ENCODE measurements at places on chromosomes 5 and 9.

GRCh38 chr5:170348137-170348633, 41.0 kb downstream of the KCNMB1 start:
- no peaks in the 10 kb centered on the region for H3K36me3 ChIP-seq
- no peak for DNase-seq
- peaks cover 4% of the 10 kb centered on the region for H3K27me3 ChIP-seq
- H3K27ac ChIP-seq, result no peak overlapping the region
- no peak overlapping the region for H3K4me3 ChIP-seq

DNA sequence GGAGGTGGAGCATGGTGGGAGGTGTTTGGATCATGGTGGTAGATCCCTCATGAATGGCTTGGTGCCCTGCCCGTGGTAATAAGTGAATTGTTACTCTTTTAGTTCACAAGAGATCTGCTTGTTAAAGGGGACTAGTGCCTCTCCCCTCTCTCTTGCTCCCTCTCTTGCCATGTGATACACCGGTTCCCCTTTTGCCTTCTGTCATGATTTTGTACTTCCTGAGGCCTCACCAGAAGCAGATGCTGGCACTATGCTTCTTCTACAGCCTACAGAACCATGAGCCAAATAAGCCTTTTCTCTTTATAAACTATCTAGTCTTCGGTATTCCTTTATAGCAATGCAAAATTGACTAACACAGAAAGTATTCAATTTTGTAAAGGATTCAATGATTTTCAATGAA, 817.1 kb downstream of the TLR4 start:
- DNase-seq, result no peak
- H3K4me1 ChIP-seq, result no peaks in the 10 kb centered on the region
- H3K36me3 ChIP-seq, result no peaks in the 10 kb centered on the region

- DNase-seq, result no peak
- H3K36me3 ChIP-seq, result no peaks in the 10 kb centered on the region
- H3K27me3 ChIP-seq, result no peaks in the 10 kb centered on the region
- H3K27ac ChIP-seq, result no peak overlapping the region
These were observed 205.6 kb downstream of the GAPVD1 start for GRCh38 chr9:125467116-125467740.

GRCh38 chr5:96292582-96293247, 140.3 kb downstream of the PCSK1 start:
- no peak overlapping the region for H3K27ac ChIP-seq
- no peak overlapping the region for H3K4me3 ChIP-seq

DNA sequence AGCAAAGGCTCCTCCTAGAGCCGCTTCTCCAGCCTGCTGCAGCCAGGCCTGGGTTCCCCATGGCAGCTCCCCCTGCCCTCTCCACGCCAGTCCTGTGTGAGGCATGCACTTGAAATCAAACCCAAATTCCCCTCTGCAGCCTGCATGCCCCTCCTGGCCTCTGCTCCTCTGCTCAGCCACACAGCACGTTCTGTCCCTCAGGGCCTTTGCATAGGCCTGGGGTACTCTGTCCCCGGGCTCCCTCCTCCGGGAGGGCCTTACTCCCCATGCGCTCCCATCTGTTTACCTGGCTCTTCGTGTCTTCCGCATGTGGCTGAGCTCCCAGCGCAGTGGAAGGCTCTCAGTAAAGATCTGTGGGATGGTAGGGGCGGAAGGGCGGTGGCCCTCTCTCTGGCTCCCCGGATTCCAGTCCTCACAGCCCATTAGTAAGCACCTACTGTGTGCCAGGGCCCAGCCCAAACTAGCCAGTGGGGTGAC, 203.5 kb upstream of the IER5L start:
- H3K36me3 ChIP-seq, result no peaks in the 10 kb centered on the region
- no peaks in the 10 kb centered on the region for H3K27me3 ChIP-seq
- no peak for DNase-seq
- H3K4me1 ChIP-seq, result peaks cover 11% of the 10 kb centered on the region

GRCh38 chr5:173720953-173721600, 104.6 kb upstream of the BOD1 start:
- H3K4me3 ChIP-seq, result no peak overlapping the region
- H3K27ac ChIP-seq, result peak overlapping the region; percentile 15
- no peaks in the 10 kb centered on the region for H3K36me3 ChIP-seq

GRCh38 chr9:21761309-21761901, 41.0 kb upstream of the MTAP start:
- H3K4me1 ChIP-seq, result no peaks in the 10 kb centered on the region
- no peaks in the 10 kb centered on the region for H3K36me3 ChIP-seq
- DNase-seq, result no peak
- no peak overlapping the region for H3K27ac ChIP-seq

DNA sequence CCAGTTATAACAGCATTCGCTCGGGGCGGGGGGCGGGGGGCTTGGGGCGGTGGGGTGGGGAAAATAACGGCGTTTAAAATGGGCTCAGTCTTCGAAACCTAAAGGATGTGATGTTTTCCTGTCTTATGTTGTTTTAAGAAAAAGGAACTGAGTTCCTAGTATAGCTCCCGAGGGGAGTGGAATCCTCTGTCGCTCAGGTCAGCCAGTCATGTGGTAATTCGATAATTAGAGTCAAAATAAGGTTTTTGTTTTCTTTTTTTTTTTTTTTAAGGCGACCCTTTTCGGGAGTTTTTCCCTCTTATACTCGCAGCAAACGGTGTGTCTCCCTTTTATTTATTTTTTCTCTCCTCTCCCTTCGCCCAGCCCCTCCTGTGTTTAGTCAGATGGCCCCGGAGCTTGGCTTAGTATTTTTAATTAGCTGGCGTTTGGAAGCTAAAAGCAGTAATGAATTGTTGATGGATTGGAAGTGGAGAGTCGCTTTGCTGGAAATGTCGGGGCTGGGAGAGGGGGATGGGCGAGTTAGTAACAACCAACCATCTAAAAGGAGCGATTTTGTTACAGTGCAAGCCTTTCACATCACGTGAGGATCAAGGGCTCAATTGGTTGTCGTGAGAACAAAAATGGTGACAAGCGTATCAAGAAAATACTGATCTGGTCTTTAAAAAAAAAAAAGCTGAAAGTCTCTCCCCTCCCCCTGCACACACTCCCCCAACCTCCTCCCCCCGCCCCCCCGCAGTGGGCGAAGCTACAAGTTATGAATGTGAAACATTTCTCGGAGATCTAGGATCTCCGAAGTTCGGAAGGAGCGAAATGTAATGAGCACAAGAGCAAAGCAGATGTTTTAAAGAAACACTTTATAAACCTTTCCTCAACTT, 714 bp upstream of the ZNF608 start:
- peak; percentile 87 for DNase-seq
- peak overlapping the region; percentile 84 for H3K27ac ChIP-seq
- H3K4me3 ChIP-seq, result peak overlapping the region; percentile 66
- H3K27me3 ChIP-seq, result no peaks in the 10 kb centered on the region

GRCh38 chr5:76547242-76547890, 75.8 kb downstream of the F2RL2 start:
- no peaks in the 10 kb centered on the region for H3K4me1 ChIP-seq
- H3K27me3 ChIP-seq, result no peaks in the 10 kb centered on the region
- DNase-seq, result no peak
- no peak overlapping the region for H3K4me3 ChIP-seq
- no peak overlapping the region for H3K27ac ChIP-seq

- no peaks in the 10 kb centered on the region for H3K27me3 ChIP-seq
- no peaks in the 10 kb centered on the region for H3K36me3 ChIP-seq
- DNase-seq, result no peak
- H3K27ac ChIP-seq, result no peak overlapping the region
These were observed 497.9 kb downstream of the ARHGEF28 start for GRCh38 chr5:74123929-74124328.

- no peaks in the 10 kb centered on the region for H3K27me3 ChIP-seq
- H3K27ac ChIP-seq, result no peak overlapping the region
- H3K36me3 ChIP-seq, result no peaks in the 10 kb centered on the region
- H3K4me3 ChIP-seq, result no peak overlapping the region
These were observed 1015.1 kb downstream of the TLE4 start for GRCh38 chr9:80586786-80587330.

GRCh38 chr5:141039517-141039916, 11.7 kb upstream of the PCDHB1 start:
- H3K4me1 ChIP-seq, result peaks cover 5% of the 10 kb centered on the region
- no peak overlapping the region for H3K27ac ChIP-seq
- H3K4me3 ChIP-seq, result no peak overlapping the region
- H3K36me3 ChIP-seq, result no peaks in the 10 kb centered on the region
- H3K27me3 ChIP-seq, result no peaks in the 10 kb centered on the region
- DNase-seq, result no peak

DNA sequence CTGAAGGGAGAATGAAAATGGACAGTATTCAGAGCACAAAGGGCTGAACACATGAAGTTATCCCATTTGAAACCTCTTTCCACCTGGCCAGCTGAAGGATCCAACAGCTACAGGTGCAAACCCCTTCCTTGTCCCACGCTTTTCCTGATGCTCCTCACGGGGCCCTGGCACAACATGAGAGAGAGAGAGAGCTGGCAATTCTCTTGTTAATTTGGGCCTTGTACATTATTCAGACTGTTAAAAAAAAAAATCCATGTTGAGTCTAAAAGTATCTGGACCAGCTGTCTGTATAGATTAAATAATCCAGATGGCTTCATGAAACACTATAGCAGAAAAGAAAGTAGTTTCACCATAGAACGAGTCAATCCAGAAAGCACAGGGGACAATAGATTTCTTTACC, 74.1 kb downstream of the HMHB1 start:
- no peak overlapping the region for H3K27ac ChIP-seq
- H3K4me1 ChIP-seq, result peaks cover 9% of the 10 kb centered on the region
- no peak overlapping the region for H3K4me3 ChIP-seq
- DNase-seq, result no peak
- no peaks in the 10 kb centered on the region for H3K27me3 ChIP-seq

DNA sequence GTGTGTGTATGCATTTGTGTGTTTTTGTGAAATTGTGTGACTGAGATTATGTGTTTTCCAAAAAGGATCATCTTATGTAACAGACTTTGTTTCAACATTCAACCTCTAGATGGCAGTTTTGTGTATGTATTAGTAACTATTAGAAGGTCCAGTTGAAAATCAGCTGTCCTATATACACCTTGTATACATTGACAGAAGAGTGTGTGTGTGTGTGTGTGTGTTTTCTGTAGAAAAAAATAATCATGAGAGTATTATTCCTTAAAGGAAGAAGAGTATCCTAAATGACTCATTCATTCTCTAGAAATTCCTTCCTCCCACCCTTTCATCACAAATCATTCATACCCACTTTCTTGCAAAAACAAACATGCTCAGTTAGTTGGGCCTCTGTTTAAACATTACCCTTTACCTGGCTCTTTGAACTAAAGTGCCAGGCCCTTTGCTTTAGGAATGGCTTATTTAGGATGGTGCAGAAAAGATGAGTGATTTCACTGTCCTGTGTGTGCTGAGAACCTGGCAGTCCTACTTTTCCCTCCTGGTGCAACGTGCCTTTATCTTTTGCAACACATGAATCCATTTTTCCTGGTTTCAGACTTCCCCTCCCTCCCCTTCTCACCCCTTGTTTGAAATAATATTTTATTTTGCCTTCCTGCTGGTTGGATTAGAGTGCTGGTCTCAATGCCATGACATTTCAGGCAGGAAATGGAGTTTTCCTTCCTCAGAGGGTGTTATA, 152.2 kb downstream of the ARHGAP26 start:
- no peak overlapping the region for H3K27ac ChIP-seq
- no peak overlapping the region for H3K4me3 ChIP-seq
- H3K36me3 ChIP-seq, result no peaks in the 10 kb centered on the region
- no peaks in the 10 kb centered on the region for H3K27me3 ChIP-seq
- DNase-seq, result no peak

DNA sequence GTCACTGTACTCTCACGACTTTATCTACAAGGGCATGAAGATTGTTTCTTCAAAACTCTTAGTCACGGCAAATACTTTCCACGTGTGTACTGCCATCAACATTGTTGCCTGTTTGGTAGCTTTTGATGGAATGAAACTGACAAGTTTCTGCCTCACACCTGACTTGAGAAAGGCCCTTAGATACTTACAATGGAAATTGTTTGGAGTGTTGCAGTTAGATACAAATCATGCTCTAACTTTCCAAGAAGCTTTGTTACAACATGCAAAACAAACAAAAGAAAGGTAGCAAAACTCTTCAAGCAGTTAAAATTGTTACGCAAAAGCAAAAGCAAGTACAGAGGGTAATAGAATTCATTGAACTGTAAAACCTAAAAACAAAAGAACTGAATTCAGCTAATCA, 91.1 kb upstream of the TLE4 start:
- peaks cover 9% of the 10 kb centered on the region for H3K4me1 ChIP-seq
- DNase-seq, result no peak
- no peak overlapping the region for H3K27ac ChIP-seq

- no peak overlapping the region for H3K27ac ChIP-seq
- H3K4me1 ChIP-seq, result peaks cover 3% of the 10 kb centered on the region
- no peak for DNase-seq
- H3K27me3 ChIP-seq, result no peaks in the 10 kb centered on the region
These were observed 86.3 kb downstream of the NLN start for GRCh38 chr5:65808251-65808741.

- no peak for DNase-seq
- no peaks in the 10 kb centered on the region for H3K36me3 ChIP-seq
These were observed 70.9 kb upstream of the KLF9 start for GRCh38 chr9:70485273-70485858.

- no peaks in the 10 kb centered on the region for H3K4me1 ChIP-seq
- no peak for DNase-seq
- no peak overlapping the region for H3K27ac ChIP-seq
- H3K36me3 ChIP-seq, result no peaks in the 10 kb centered on the region
- H3K4me3 ChIP-seq, result no peak overlapping the region
These were observed 48.2 kb downstream of the DAPK1 start for GRCh38 chr9:87545858-87546257.

- DNase-seq, result no peak
- H3K27me3 ChIP-seq, result peaks cover 7% of the 10 kb centered on the region
- peaks cover 20% of the 10 kb centered on the region for H3K4me1 ChIP-seq
- H3K36me3 ChIP-seq, result no peaks in the 10 kb centered on the region
These were observed 51.4 kb upstream of the DAB2IP start for GRCh38 chr9:121599872-121600585.

DNA sequence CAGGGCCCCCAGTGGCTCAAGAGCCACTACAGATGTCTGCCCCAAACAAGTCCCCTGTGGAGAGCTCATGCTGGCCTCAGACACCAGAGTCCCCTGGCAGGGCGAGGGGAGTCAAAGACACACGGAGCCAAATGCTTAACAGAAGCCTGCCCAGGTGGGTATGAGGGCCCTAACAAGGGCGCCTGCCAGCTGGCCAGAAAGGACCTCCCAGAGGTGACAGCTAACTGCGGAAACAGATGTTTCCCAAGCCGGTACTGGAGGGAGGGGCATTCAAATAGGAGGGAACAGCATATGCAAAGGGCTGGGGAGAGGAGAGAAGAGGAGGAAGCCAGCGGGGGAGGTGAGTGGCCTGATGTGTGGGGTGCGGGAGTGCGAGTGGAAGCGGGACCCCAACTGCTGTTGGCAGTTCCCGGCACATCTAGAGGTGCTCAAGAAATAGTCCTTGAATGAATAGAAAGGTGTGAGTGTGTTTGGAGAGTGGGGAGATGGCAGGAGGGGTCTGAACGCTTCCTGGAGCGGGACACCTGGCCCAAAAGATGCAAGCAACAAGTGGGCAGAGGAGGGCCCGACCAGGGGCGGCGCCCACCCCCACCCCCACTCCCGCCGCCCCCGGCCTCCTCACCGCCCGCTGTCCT, 824 bp downstream of the MXD3 start:
- H3K27me3 ChIP-seq, result peaks cover 1% of the 10 kb centered on the region
- no peak overlapping the region for H3K27ac ChIP-seq
- peak overlapping the region; percentile 89 for H3K4me3 ChIP-seq
- H3K36me3 ChIP-seq, result peaks cover 12% of the 10 kb centered on the region
- DNase-seq, result no peak
- H3K4me1 ChIP-seq, result peaks cover 16% of the 10 kb centered on the region

Data from neuronal stem cell (in vitro differentiated cells).